ENCODE measurements at places on chromosomes 7 and 10.

DNA sequence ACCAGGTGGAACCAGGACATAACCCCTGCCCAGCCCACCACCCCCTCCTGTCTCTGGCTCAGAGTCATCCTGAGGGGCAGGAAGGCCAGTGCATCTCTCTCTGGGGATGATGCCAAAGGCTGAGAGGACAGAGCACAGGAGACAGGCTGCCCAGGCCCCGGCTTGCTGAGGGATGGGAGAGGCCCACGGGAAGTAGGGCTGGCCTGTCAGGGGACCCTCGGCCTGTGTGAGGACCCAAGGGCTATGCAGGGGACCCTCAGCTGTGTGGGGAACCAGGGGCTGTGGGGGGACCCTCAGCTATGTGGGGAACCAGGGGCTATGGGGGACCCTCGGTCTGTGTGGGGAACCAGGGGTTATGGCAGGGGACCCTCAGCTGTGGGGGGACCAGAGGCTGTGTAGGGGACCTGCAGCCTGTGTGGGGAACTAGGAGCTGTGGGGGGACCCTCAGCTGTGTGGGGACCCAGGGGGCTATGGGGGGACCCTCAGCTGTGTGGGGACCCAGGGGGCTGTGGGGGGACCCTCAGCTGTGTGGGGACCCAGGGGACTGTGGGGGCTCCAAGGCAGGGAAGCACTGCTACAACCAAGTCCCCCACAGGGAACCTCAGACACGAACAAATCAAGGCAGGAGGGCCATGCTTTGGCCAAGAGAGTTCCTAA lies 27.7 kb downstream of the EBF3 start:
- no peak for DNase-seq

GRCh38 chr7:158021836-158022235 lies 565.8 kb downstream of the PTPRN2 start:
- no peak for DNase-seq

GRCh38 chr7:101225650-101226049 lies 7.7 kb downstream of the ZNHIT1 start:
- no peak for DNase-seq

GRCh38 chr10:128630787-128631252 lies 504.6 kb upstream of the MKI67 start:
- no peak for DNase-seq

DNA sequence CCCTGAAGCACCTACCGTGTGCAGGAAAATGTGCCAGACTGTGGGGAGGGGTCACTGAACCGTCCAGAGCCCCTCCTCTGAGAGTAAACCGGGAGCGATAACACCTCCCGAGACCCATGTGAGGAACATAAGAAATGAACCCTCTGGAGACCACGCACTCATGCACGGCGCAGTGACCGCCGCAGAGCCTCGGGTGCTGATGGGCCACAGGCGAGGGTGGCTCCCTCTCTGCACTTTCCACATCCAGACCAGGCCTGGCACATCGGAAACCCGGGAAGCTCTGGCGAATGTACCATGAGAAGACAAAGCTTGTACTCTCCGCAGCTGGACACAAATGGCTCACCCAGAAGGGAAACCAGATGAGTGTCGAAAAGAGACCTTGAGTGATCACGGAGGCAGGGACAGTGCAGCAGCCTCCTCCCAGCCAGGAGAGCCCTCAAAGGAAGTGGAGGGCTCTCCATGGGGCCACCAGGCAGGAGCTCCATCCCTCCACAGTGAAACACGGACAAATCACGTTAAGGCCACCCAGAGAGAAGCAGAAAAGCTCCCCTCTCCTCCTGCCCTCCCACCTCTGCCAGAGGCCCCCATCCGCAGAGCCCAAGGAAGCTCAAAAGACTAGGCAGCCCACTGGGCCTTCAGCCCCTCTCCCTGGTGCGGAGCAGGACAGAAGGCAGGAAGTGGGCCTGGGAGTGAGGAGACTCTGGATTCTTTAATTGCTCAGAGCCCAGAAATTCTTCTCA lies 178.1 kb upstream of the PPP2R2D start:
- DNase-seq = no peak

DNA sequence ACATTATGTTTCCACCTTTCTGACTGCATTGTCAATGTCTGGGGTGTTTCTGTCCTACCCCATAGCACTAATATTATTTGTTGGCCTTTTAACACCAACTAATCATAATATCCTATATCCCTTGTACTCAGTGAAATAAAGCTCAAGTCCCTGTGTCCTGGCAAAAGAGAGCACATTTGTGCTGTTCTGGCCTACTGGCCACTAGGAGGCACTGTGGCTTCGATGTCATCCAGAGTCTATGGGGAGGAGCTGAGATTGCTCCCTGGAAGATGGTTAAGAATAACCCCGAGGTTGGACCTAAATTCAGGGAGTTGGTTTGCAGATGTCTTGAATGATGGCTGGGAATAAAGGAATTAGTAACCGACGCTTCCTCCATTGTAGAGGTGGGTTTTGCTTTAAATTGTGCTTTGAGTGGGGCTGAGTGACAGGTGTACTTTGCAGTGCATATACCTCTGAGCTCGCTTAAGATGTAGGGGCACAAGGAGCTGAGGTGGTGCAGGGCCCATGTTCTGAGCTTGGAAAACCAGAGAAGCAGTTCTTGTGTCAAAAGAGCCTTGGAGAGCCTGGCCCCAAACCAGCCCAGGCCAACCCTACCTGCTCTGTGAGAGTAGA lies 191.2 kb upstream of the PRSS1 start:
- peak; percentile 43 for DNase-seq

DNA sequence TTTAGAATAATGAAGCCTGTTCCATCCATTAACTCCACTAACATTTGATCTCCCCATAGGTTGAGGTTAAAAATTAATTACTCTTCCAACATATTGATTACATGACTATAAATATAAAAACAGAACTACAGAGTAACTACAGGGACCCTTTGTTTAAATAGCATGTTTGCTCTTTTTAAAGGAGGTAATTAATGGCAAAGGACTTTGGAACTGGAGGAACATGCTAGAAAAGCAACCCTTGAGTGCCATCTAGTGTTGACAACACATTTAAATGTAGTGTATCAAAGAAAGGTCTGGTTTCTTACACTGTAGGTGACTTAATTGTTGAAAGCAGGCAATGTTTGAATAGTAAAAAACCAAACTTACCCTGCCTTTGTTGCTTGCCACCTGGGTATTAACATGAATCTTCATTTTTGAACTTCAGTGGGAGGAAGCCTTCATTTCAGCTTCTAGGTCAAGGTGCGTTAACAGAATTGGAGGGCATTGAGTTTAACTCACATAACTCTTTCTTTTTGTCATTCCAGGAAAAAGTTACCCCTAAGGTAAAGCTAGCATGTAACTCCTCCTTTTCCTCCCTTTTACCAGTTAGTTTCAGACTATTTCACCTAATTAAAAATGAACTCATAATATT lies 52.6 kb upstream of the CAPZA2 start:
- DNase-seq = no peak

- DNase-seq = peak; percentile 13
These were observed at the start of gene TNRC18 for GRCh38 chr7:5423306-5423975. TSS of gene TNRC18 (minus strand) at chr7:5423834. CDS start at chr7:5421246, 2,588 bp downstream.

DNA sequence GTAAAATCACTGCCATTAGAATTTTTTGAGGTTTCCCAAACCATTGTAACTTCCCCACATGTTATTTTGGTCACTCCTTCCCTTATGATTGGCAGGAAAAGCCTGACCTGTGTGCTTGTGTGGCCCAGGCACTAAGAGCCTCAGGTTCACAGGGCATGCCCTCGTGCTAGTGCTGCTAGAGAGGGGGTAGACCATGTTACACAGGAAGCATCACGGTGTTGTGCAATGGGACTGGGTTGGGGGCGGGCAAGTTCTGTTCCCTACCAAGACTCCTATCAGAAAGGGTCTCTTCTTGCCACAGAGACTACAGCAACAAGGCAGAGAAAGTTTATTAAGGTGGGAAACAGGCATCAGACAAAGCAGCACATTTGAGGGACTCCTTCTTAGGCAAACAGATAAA lies 32.2 kb downstream of the LSM5 start:
- DNase-seq = no peak

DNA sequence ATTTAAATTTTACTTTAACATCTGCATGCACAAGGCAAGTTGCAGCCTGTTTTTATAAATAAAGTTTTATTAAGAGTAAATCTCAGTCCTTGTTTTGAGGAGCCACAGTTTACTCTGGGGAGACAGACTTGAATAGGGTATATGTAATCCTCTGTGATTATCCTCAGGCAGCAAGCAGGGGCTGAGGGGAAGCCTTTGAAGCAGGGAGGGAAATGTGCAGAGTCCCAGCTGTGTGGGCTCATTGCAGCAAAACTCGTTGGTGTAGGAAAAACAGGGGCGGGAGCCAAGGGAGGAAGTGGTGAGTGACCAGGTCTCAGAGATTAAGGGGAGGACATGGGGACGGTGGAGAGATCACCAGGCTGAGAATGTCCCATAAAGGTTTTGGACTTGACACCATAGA lies 34.3 kb upstream of the SMC3 start:
- DNase-seq = no peak

- no peak for DNase-seq
These were observed 22.0 kb upstream of the HGF start for GRCh38 chr7:81791568-81792518.

DNA sequence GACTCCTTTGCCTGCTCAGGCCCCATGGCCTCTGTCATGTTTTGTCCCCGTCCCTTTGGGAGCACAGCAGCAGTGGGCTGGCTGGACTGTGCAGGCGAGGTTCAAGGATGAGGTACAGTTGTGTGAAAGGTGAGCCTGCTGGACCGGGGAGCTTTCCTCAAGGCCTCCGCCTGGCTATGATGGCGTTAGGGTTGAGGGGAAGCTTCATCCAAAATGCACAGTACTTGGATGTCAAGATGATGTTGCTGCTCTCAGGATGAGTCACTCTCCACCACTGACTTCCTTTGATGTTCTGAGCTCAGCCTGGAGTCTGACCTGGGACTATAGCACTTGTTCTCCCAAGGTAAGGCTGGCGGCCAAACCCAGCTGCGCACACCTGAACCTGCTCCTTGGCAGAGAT lies 152.7 kb upstream of the SHH start:
- peak; percentile 46 for DNase-seq

- DNase-seq = no peak
These were observed 582.6 kb downstream of the CALN1 start for GRCh38 chr7:71829515-71829914.

DNA sequence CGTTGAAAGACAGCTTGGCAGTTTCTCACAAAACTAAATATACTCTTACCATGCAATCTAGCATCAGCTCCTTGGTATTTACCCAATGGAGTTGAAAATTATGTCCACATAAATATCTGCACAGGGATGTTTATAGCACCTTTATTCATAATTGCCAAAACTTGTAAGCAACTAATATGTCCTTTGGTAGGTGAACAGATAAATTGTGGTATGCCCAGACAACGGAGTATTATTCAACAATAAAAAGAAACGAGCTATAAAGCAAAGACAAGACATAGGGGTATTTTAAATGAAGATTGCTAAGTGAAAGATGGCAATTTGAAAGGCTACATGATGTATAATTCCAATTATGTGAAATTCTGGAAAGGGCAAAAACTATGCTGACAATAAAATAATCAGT lies 162.5 kb upstream of the PTN start:
- DNase-seq = no peak

GRCh38 chr7:16465469-16466361 lies at the start of gene SOSTDC1:
TSS of gene SOSTDC1 (minus strand) at chr7:16465738. CDS start at chr7:16465668, 70 bp downstream.
- no peak for DNase-seq

- no peak for DNase-seq
These were observed 122.6 kb upstream of the PFKP start for GRCh38 chr10:2944788-2945187.

GRCh38 chr7:151018421-151019129 lies 5.7 kb downstream of the ATG9B start:
- DNase-seq = peak; percentile 50

- DNase-seq = no peak
These were observed 197.3 kb upstream of the PLXNA4 start for GRCh38 chr7:132773527-132773956.

GRCh38 chr10:75809003-75809402 lies 377.6 kb downstream of the LRMDA start:
- no peak for DNase-seq

DNA sequence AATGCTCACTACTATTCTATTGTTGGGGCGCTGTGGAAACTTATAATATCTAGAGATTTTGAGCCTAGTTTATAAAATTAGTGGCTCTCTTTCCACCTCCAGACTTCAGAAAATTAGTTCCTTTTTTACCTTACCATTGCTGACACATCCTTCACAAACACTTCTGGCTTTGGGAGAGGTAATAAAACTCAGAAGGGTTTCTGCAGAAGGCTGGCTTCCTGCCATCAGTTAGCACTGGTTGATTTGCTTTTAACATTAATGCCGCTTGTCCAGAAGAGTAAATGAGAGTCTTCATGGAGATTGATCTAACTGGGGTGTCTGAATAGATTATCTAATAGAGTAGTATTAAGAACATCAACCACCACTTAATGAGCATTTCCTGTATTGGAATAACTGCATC lies 20.3 kb downstream of the ACSM6 start:
- DNase-seq = no peak

DNA sequence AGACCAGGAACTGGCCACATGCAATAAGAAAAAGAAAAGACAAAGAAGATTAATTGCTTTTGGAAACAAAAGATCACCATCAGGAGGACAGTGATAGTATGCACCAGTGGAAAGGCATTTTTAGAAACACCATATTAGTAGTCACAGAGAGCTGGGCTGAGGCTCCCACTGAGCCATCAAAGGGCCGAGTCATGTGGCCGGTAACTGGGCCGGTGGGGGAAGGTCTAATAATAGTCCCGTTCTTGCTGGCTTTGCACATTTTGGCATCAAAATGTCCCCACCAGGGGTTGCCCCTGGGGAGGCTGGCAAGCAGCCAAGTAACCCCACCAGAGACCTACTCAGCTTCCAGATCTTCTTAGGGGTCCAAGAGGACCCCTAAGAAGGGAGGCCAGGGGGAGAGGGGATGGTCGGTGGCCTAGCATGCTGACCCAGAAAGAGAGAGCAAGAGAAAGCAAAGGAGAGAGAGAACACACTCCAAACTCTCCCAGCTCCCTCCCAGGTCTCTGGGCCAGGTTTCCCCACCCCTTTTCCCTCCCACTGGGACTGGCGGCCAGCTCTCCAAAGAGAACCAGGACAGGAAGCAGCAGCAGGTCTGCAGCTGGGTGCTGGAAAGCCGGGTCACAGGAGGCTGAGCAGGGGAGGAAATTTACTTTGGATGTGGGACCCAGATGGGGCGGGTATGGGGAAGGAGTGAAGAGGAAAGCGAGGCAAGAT lies 70.2 kb upstream of the FGFR2 start:
- no peak for DNase-seq

- no peak for DNase-seq
These were observed 365.1 kb downstream of the BBS9 start for GRCh38 chr7:33494474-33494873.

DNA sequence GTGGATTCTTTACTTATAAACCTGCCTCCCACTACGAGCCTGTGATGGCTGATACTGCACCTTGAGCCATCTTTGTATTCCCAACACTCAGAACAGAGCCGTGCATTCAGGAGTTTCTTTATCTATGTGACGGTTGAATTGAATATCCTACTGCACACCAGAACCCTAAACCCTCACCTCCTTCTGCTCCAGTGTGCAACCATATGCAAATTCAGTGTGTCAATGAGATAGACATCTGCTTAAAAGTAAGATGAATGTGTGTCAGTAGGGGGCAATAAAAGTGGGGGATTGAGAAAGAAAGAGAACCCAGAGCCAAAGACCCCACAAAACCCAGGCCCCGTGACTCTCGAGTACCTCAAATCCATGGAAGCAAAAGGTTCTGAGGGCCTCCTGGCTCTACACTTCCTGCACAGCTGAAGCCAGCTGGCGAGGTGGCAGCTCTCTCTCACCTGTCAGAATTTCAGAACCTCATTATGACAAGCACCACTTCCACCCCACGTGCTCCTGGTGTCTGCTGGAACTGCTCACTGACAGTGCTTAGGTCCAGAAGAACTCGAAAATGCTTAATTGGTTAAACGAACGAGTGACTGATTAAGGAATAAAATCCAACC lies 143.3 kb upstream of the GPR26 start:
- no peak for DNase-seq

Measured in stimulated activated naive CD8-positive, alpha-beta T cell treated with anti-CD3 and anti-CD28 coated beads, Interleukin-15, amount 100 ng/mL, for 72 hours (primary cell).